ENCODE measurements at places on chromosomes 7 and 10. TPM values are rescaled to one million over a fixed set of nuclear protein-coding genes. Genes with fewer than 3 reads are reported as not detected.

- DNase-seq: no peak
Observed at GRCh38 chr7:153496257-153496656, 555.9 kb upstream of the DPP6 start.

DNA sequence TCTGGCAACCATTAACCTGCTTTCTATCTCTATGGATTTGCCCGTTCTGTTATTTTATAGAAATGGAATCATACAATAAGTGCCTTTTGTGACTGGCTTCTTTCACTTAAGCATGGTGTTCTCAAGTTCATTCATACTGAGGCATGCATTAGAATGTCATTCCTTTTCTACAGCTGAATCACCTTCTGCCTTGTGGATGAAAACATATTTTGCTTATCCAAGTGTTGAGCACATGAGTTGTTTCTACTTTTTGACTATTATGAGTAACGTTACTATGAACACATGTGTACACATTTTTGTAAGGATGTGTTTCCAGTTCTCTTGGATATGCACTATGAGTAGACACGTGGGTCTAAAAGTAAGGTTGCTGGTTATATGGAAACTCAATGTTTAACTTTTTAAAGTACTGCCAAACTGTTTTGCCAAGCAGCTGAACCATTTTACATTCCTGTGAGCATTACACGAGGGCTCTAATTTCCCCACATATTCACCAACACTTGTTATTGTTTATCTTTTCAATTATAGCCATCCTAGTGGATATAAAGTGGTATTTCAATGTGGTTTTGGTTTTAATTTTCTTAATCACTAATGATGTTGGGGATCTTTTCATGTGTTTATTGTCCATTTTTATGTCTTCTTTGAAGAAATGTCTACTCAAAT lies 241.3 kb downstream of the FANK1 start:
- DNase-seq: no peak

GRCh38 chr7:22793593-22794462 lies 28.8 kb downstream of the TOMM7 start:
- DNase-seq: no peak

- DNase-seq: no peak
Observed at GRCh38 chr10:3886191-3886590, 101.2 kb upstream of the KLF6 start.

ZNF92 gene
- total RNA-seq: 19.5 TPM

Measured in transverse colon (tissue), 4 donors.